ENCODE measurements at places on chromosomes 2 and 18.

DNA sequence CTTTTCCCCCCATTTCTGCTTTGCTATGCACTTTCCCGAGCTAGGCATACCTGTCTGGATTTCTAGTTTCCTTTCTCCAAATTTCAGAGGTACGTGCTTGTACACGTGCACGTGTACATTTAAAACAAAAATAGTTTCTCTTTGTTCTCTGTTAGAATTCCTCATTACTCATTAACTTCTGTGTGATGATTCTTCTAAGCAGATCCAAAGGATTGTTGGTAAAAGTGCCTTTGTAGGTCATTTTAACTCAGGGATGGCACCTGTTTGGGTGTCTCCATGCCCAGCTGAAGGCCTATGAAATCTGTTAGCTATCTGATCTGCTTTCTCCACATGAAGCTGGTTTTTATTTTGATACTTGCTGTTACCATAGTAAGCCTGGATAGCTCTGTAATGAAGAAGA is 264.3 kb downstream of the LPIN1 start:
- no peak for DNase-seq

DNA sequence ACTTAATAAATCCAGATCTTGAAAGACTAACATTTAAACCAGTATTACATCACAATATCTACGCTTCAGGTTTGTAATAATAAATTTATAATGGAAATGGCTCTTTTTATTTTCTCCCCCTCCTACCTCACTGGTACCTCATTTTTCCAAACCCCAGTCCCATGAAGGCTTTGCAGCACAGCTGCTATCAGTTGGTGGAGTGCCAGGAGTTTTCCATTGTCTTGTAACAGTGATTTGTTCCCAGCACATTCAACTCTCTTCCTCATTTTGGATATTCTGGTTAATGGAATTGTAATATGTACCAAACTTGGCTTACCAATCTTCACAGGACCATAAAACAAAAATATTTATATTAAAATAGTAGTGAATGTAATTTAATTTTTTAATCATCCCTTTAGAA is 91.2 kb downstream of the VRK2 start:
- no peak for DNase-seq

DNA sequence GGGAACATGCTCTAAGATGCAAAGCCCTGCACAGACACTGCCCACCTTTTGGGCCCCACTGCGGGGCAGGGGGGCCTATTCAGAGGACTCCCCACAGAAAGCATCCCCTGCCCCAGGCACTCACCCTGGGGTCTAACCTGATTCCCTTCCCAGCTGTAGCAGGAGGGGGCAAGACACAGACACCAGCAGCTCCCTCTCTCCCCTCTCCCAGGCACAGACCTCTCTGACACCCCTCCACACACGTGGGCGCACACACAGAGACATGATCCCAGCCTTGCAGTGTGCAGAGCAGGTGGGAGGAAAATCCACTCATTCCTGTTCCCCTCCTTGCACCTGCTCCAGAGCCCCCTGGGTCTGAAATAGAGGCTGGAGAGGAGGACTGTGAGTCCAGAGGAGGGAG is 10.7 kb downstream of the TNS1 start:
- DNase-seq = no peak

- no peak for DNase-seq
Observed at GRCh38 chr2:222900354-222900753, 39.5 kb downstream of the ACSL3 start.

DNA sequence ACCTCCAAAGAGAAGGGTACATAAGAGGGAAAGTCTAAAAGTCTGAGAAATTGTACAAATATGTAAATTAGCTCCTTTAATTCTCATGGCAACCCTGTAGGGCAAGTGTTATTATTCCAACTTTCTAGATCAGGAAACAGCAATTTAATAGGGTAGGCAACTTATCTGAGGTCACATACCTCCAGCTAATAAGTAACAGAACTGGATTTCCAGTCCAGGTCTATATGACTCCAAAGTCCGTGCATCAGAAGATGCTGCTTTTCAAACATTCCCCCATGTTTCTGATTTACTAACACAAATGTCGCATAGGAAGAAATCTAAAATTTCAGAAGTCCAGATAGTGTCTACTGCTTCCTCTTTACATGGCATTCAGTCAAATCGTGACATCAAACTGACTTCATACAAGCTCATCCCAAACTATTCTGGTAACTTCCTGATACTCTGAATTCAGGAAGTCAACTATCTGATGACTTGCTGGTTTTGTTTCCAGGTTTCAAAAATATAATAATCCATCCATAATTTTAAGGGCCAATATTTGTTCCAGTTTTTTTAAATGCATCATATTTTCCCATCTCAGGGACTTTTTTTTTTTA is 419.3 kb upstream of the ACVR2A start:
- no peak for DNase-seq

Measured in GM06990 (cell line).